ENCODE measurements at places on chromosomes 6 and 20.
A peak's percentile ranks its signal among the peaks of the same experiment; 100 is the strongest.

GRCh38 chr6:69973138-69973537 lies 106.8 kb downstream of the COL19A1 start:
- no peak for DNase-seq

DNA sequence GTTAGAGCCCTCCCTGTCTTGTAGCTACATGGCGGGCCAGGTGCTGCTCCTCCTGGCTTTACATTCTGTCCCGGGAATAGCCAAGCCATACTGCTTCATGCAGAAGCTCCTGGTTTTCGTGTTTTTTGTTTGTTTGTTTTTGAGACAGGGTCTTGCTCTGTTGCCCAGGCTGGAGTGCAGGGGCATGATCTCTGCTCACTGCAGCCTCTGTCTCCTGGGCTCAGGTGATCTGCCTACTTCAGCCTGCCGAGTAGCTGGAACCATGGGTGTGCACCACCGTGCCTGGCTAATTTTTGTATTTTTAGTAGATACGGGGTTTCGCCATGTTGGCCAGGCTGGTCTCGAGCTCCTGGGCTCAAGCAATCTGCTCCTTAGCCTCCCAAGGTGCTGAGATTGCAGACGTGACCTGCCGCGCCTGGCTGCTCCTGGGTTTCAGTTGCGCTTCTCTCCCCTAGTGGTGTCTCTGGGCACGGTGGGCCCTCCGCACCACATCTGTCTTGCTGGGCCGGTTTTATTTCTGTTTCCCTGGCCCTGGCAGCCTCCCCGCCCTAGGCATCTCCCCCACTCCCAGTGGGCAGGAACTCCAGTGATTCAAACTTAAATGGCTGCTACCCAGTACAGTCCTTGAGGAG lies 12.9 kb downstream of the CDYL start:
- DNase-seq: peak; percentile 26

- DNase-seq: no peak
These were observed 12.0 kb upstream of the ABRACL start for GRCh38 chr6:139016337-139017213.

- DNase-seq: no peak
These were observed 79.6 kb downstream of the RPS12 start for GRCh38 chr6:132893772-132894490.

DNA sequence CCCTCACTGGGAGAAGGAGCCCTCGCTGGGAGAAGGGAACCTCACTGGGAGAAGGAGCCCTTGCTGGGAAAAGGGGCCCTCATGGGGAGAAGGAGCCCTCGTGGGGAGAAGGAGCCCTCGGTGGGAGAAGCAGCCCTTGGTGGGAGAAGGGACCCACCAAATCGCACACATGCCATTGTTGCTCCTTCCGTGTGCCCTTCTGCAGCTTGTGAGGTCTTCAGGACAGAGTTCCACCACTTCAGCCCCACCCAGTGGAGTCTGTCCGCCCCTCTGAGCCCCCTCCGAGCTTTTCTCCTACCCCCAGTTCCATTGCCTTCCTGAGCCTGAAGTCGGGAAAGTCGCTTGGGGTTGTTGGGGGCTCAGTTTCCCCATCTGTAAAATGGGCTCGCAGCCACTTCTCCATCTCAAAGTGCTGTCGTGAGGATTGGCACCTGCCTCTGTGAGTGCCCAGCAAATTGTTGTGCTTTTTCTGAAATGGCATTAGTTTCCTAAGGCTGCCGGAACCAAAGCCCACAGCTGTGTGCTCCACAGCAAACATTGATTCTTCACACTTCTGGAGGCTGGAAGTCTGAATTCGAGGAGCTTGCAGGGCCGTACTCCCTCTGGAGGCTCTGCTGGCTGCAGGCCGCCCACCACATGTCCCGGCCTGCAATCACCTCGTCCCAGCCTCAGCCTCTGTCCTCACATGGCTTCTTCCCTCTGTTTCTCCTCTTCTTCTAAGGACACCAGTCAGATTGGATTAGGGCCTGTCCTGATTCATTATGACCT lies 124.7 kb upstream of the PMEPA1 start:
- no peak for DNase-seq

DNA sequence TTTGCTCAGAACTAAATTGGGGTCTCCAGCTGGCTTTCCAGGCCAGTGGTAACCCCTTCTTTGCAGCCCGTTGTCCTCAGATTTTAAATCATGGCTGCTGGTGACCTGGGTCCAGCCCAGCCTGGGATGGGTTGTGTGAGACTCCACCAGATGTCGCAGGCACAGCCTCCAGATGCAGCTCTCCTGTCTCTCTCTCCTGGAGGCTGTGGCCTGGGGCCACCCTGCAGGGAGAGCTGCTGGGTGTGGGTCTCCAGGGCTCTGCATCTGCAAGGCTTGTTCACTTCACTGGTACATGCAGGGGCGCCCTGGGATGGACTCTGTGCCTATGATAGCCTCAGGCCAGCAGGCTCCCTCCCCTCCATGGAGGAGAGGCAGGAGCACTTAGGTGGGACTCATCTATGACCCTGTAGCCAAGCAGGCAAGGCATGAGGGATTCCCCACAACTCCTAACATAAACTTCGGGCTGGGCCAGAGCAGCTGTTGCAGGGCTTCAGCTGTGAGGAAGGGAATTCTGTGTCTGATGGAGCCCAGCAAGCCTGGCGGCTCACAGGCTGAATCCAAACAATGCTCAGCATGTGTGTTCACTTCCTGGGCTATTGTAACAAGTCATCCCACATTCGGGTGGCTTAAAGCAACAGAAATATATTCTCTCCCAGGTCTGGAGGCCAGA lies 94.7 kb upstream of the NXT1 start:
- no peak for DNase-seq

GRCh38 chr20:19098806-19099578 lies 113.5 kb upstream of the SLC24A3 start:
- no peak for DNase-seq

DNA sequence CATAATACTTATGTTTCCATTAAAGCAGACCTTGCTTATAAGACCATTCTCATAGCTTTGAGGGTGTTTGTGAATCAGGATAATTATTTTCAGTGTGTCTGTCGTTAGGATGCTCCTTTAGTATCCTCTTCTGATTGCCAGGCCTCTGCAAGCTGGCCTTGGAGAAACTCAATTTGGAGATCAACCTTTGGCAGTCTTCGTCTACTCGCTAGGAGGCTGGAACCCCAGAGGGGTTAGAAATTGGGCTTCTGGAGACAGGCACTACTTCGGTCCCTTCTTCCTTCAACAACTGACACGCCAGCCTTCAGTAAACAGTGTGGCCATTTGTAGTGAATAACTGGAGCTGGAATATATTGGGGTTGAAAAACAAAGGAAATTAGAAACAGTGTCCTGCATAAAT lies 100.8 kb upstream of the CITED2 start:
- no peak for DNase-seq

GRCh38 chr20:46063151-46063550 lies 26.6 kb downstream of the NCOA5 start:
- no peak for DNase-seq

DNA sequence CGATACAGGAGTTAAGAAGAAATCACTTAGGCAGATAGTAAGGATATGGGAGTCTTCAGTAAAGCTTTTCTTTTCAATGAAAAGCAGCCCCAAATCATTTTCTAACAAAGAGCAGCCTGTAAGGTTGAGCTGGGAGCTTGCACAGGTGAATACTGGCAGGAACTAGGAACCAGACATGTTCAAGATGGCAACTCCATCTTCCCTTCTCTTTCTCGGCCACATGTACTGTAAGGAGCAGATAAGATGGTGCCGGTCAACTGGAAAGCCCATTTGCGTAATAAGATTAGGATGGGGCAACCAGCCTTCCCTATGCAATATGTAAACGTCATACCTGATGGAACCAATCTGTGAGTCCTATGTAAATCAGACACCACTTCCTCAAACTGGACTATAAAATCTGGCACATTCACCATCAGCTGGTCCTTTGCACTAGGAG lies 46.2 kb upstream of the RNGTT start:
- no peak for DNase-seq

- no peak for DNase-seq
These were observed 179.3 kb downstream of the MTHFD1L start for GRCh38 chr6:151044465-151045441.
